ENCODE measurements at places on chromosomes 7 and 10.
A peak's percentile ranks its signal among the peaks of the same experiment; 100 is the strongest.

DNA sequence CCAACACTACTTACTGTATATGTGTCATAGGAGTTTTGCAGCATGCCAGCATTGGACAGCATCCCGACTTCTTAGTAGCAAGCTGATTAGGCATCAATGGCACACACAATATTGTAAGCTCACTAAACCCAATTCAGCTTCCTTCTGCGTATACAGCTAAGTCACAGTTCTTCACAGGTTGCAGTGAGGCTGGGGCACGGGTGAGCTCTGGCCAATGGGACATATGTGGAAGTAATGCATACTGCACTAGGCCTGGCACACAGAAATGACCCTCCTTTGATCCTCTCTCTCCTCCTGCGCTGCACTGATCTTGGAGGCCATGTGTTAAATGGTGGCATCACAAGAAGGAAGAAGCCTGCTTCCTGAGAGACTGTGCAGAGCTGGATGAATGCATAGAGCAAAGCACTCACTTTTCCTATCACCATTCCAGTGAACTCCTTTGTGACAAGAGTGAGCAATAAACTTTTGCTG is 11.9 kb downstream of the RAB11FIP2 start:
- DNase-seq = no peak

- no peak for DNase-seq
Measured at GRCh38 chr10:75976681-75977080, 545.3 kb downstream of the LRMDA start.

DNA sequence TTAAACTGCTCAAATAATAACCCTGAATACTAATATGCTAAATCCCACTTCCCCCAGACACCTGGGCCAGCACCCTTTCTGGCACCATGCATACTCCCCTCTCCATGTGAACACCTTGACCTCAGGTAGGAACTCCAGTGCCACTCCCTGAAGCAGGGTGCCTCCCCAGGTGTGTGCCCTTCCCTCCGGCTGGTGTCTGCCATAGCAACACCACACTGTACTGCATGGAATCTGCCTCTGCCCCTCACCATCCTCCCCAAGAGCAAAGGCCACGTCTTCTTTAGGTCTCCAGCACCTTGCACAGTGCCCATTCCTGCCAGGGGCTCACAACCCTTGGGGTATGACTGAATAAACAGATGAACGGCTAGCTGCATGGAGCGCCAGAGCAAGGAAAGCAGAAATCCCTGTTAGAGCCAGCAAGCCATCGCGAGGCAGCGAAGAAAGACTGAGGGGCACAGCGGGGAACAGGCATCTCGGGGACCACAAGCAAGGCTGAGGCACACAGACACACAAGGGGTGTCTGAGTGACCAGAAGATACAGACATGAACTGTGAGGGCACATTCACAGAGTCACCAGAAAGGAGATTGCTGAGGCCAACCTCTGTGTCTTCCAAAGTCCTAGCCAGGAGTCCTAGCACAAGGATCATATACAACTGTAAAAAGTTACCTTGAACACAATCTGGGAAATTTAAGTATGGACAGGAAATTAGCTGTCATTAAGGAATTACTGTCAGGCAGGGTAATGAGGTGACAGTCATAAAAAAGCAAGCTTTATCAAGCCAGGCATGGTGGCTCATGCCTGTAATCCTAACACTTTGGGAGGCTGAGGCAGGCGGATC is 25.7 kb downstream of the COBL start:
- DNase-seq = no peak

GRCh38 chr7:74454021-74454924 is 567 bp downstream of the GTF2IRD1 start:
- DNase-seq = peak; percentile 50

DNA sequence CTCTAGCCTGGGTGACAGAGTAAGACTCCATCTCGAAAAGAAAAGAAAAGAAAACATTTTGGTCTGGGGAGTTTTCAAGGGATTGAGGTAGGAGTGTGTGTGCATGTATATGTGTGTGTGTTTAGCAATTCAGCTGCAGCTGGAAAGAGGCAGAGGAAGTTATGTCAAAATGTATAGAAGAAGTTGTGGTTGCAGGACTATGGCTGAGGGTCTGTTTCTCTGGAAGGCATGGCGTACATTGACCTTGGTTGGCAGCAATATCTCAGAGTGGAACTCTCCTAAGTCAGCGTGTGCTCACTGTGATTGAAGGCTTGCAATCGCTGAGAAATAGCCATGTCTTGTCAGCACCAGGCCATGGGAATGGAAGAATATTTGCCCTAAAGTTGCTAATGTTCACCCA is 28.6 kb upstream of the RHBDD2 start:
- no peak for DNase-seq

Measured in femur (tissue), 1 donor.